ENCODE measurements at places on chromosomes 11 and 22.

GRCh38 chr11:108938604-108939003 lies 273.7 kb downstream of the DDX10 start:
- DNase-seq, result peak; percentile 48

- DNase-seq, result peak; percentile 65
These were observed 10.2 kb downstream of the PCNX3 start for GRCh38 chr11:65625628-65626342.

GRCh38 chr11:73478737-73479347 lies 102.6 kb downstream of the RELT start:
- peak; percentile 71 for DNase-seq

- peak; percentile 83 for DNase-seq
These were observed 19.3 kb downstream of the CREB3L1 start for GRCh38 chr11:46296528-46297448.

- no peak for DNase-seq
These were observed 38.4 kb downstream of the GDPD5 start for GRCh38 chr11:75487365-75487764.

- DNase-seq, result no peak
These were observed 62.3 kb downstream of the GRIK4 start for GRCh38 chr11:120573756-120574354.

DNA sequence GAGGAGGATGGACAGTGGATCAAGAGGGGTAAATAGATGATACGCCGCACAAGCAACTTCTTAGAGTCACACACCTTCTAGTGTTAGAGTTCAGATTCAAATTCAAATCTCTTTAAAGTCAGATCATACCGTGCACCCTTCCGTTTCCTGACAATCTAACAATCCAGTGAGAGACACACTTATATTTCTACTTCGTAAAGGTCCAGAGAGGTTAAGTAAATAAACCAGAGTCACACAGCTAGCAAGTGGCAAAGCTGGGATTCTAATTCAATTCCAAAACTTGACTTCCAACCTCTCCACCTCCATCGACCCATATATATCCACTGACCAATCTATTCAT lies 34.0 kb downstream of the MIAT start:
- no peak for DNase-seq
